ENCODE measurements at places on chromosomes 1 and 21.

GRCh38 chr1:63223426-63223825, 98.9 kb upstream of the FOXD3 start:
- DNase-seq, result no peak

DNA sequence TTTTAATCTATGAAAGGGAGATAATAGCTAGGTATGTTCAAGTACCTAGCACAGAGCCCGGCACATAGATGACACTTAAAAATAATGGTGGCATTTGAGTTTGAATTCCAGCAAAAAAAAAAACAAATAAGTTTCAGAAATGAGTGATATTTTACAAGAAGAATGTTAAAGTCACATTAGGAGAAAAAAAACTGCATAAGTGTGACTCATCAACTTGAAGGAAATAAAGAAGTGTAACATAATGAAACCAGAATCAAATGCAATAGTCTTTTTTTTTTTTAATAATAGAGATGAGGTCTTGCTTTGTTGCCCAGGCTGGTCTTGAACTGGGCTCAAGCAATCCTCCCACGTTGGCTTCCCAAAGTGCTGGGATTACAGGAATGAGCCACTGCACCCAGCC, 17.1 kb downstream of the DNASE2B start:
- no peak for DNase-seq

- DNase-seq, result no peak
Observed at GRCh38 chr1:93360111-93360510, 14.4 kb downstream of the DR1 start.

DNA sequence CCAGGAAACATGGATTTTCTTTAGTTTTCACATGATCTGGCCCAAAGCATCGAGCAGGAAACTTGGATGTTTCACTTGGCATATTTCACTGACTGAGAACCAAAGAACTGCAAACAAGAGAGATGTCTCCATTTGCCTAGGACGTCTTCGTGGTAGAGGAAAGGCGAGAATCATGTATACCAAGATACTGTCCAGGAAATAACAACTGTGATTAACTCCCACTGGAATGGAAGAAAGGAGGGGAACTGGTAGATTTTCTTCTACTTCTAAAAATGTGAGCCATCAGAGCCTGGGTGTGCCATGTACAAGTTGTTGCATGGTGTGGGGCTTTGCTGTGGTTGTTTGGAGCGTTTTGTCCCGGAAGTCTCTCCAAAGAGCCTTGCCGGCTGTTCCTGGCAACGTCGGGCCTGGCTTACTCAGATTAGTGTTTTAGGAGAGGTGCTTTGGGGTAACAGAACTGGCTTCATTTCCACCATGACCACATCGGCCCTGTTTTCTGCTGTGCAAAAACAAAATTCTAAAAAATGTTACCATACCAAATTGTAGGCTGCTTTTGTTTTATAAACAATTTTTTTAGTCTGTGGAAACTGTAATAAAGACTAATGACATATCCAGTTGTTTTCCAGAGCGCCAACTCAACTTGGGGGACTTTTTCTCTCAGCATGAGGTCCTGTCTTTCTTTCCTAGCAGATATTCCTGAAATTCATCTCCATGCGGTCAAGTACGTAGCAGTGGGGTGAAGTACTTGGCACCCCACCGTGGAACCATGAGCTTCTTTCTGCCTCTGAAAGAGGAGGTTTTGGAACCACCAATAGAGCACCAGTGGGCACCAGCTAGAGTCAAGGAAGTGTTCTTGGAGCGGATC, 118.3 kb downstream of the TM2D1 start:
- no peak for DNase-seq

DNA sequence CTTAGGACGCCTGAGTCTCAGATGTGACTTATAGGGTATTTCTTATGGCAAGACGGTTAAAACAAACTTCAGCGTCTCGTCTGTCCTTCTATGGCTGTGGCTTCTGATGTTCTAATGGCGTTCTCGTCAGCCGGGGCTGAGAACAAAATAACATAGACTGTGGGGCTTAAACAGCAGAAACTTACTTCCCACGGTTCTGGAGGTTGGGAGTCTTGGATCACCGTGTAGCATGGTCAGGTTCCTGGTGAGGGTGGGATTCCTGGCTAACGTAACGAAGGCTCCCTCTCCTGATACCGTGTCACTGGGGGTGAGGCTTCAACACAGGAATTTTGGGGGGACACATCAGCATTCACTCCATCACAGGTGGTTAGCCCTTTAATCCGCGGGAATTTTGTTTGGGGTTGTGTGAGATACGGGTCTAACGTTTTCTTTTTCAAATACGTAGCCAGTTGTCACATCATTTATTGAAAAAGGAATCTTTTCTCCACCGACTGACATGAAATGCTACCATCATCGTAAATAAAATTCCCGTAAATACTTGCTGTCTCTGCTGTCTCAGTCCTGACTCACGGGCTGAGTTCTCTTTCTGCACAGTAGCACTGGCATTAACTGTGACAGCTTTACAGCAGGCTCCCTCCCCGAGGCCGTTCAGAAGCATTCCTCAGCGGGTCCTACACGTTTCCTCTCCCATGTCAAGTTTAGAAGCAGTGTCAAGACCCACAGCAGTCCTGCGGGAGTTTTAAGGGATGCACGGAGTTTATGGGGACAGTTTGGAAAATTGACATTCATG, 8.1 kb upstream of the POFUT2 start:
- DNase-seq, result no peak

Measured in GM18507 (cell line).